Large intestine (tissue), 12 donors: ENCODE measurements at places on chromosomes 1 and 21.

DNA sequence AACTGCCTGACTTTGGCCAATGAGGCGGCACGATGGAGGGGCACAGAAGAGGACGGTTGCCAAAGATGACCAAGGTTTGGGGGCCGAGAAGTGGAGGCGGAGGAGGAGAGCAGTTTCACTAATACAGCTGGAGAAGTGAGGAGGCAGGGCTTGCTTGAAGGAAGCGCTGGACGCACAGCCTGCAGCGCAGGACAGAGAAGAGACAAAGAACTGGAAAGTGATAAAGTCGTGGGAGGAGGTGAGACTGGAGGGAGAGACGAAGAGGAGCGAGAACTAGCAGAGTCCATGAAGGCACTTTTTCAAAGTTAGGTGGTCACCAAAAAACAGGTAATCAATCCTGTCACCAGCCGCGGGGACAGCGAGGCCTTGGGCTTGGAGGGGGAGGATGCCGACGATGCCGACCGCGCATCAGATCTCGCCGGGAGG, 771 bp downstream of the PACC1 start:
- DNase-seq = no peak

- no peak for DNase-seq
These were observed 14.5 kb downstream of the NT5C1A start for GRCh38 chr1:39657402-39657801.

DNA sequence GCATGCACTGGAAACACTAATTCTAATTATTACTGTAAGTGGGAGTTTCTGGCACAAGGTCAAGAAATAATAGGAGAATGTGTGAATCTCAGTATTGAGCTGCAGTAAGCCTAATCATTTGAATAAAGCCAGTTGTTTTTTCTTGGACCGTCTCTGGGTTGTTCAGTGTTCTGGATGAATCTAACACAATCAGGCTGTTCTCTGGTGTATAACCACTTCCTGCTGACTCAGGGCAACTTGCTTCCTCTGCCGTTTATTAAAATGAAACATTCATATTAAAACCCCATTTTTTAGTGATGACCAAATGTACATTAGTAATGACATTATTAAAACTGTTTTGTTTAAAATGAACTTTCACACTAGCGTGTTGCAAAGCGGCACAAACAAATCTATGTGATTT, 273.1 kb upstream of the SNX7 start:
- DNase-seq = no peak

GRCh38 chr21:36859744-36860501, 106.5 kb downstream of the HLCS start:
- DNase-seq = peak; percentile 68

GRCh38 chr1:161869291-161869690, 103.2 kb downstream of the ATF6 start:
- no peak for DNase-seq

- no peak for DNase-seq
These were observed 218.1 kb downstream of the ST6GALNAC3 start for GRCh38 chr1:76292418-76293184.

- DNase-seq = no peak
These were observed 109.9 kb downstream of the IGSF21 start for GRCh38 chr1:18217398-18218043.

DNA sequence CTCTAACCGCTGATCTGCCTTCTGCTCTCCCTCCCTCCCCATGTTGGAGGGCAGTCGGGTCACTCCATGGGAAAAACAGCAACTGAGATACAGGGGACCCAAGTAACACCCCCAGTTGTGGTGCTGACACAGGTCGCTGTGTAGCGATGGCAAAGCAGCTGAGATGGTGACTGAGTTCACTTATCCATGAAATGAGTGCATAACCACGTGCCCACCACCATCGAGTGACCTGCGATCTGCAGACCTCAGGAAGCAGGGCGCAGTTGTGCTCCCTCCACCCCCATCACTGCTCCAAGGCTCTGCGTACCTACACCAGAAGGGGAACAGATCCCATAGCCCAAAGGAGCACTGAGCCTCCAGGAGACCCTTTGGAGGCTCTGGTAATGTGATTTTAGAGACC, 31.1 kb downstream of the KCNN3 start:
- DNase-seq = no peak
